Endothelial cell of umbilical vein (primary cell): ENCODE measurements at places on chromosomes 13 and 19. TPM values are rescaled to one million over a fixed set of nuclear protein-coding genes. Genes with fewer than 3 reads are reported as not detected.
A peak's percentile ranks its signal among the peaks of the same experiment; 100 is the strongest.

The MATK gene
- not detected in 2 replicates for total RNA-seq

The PRR22 gene
- total RNA-seq, result 3.4 and 3.6 TPM in 2 replicates

The AMER2 gene
- not detected in 2 replicates for total RNA-seq

The IZUMO2 gene
- not detected in 2 replicates for total RNA-seq

The FGF9 gene
- total RNA-seq, result not detected in 2 replicates

The ZNF627 gene
- total RNA-seq, result 9.7 and 11.2 TPM in 2 replicates

The ZNF700 gene
- 6.9 and 7.9 TPM in 2 replicates for total RNA-seq

DNA sequence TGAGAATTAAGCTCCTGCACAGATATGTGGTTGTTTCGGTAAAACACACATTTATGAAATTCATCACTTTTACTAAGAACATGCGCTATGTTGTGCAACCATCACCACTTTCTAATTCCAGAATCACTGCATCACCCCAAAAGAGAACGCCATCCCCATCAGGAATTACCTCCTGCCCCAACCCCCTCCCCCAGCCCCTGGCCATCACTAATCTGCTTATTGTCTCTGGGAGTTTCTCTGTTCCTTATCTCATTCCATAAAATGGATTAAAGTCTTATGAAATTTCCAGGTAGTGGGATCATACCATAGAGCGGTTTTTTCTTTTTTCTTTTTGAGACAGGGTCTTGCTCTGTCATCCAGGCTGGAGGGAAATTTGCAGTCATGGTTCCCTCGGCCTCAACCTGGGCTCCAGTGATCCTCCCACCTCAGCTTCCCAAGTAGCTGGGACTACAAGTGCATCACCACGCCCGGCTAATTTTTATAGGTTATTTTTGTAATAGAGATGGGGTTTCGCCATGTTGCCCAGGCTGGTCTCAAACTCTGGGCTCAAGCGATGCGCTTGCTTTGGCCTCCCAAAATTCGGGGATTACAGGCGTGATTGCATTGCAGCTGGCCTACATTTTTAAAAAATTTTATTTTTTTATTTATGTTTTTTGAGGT, 3.5 kb downstream of the ZSCAN5B start:
- no peak for DNase-seq

DNA sequence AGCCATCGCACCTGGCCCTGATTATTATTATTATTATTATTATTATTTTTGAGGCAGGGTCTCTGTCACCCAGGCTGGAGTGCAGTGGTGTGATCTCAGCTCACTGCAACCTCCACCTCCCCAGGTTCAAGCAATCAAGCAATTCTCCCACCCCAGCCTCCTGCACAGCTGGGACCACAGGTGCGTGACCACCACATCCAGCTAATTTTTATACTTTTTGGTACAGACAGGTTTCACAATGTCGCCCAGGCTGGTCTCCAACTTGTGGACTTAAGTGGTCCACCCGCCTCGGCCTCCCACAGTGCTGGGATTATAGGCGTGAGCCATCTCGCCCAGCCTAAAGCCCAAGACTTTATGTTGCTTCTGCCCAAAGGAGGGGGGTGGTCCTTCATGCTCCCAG, 6.0 kb upstream of the AP1M2 start:
- no peak for DNase-seq

DNA sequence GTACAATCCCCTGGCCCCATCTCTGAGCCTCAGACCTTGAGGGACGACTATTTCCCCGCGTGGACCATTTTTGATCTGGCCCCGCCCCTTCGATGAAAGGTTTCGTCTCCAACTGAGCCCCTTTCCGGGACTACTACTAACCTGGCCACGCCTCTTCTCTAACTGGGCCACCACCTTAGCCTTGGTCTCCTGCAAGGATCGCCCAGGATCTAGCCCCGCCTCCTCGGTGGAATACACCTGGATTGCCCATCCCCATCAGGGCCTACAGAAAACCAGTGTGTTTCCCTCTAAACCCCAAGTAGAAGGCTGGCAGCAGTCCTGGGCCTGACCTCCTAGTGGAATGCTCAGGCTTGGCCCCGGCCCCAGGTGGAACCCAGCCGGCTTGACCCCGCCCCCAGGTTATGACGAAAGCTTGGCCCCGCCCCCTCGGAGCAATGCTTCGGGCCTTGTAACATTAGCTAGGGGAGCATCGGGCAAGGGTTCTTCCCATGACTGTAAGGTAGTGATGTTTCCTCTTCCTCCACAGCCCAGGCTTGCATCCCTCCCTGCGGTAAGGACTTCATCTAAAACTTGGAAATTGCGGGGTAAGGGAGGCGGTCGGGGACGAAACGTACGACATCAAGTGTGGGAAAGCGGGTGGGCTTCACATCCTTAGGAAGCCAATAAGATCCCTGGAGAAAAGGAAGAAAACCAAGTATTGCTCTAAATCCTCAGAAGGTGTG, 9.1 kb downstream of the SPACA6 start:
- DNase-seq, result peak; percentile 29

DNA sequence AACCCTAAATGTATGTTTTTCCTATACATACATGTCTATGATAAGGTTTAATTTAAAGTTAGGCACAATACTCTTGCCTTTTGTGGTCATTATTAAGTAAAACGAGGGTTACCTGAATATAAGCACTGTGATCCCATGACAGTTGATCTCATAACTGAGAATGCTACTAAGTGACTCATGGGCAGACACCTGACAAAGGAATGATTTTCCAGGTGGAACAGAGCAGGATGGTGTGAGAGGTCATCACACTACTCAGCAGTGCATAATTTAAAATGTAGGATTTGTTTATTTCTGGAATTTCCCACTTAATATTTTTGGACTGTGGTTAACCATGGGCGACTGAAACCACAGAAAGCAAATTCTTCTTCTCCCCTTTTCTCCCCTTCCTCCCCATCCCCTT, 178.9 kb downstream of the UGGT2 start:
- no peak for DNase-seq

- DNase-seq, result no peak
Measured at GRCh38 chr13:49184621-49185020, 35.5 kb upstream of the MLNR start.

- DNase-seq, result no peak
Measured at GRCh38 chr19:19749117-19749907, 16.4 kb upstream of the ZNF14 start.
